Activated T-cell treated with anti-CD3 and anti-CD28 coated beads for 24 hours (primary cell): ENCODE measurements at places on chromosomes 4 and X.

GRCh38 chr4:111464251-111465045, 680.8 kb upstream of the FAM241A start:
- DNase-seq: no peak

DNA sequence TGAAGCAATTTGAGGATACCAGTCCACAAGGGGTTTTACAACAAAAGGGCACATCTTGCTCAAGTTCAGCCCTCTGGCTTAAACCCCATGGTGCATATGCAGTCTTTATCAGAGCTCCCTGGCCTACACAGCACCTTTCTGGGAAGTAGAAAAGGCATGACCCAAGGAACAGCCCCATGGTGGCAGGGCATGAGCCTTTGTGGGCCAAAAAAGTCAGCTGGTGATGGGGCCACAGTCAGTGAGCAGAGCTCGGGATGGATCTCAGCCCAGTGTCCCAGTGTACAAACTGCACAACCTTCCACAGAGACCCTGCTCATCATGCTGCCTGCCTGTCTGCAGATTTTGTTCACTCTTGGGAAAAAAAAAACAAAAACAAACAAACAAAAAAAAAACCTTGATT, 22.3 kb upstream of the TMEM165 start:
- DNase-seq: no peak

GRCh38 chr4:102543030-102543928, 42.1 kb downstream of the NFKB1 start:
- DNase-seq: no peak

DNA sequence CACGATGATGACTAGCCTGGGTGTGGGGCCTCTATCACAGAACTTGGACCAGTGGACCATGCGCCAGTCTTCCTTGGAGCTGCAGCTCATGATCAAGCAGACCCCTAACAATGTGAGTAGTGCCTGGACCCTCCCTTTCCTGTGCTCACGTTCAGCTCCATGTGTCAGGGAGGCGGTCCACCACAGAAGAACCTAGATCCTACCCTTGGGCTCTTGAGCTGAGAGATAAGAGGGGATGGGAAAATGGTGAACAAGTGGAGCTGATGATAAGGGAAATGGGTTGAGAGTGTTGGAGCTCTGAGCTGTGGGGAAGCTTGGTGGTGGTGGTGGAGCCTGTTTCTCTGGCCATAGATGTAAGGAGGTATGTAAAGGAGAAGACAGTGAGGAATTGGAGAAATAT, 13.1 kb downstream of the MED12 start:
- no peak for DNase-seq

- no peak for DNase-seq
Observed at GRCh38 chr4:41888687-41889074, 46.5 kb upstream of the TMEM33 start.

GRCh38 chrX:139924069-139924695, 8.7 kb downstream of the ATP11C start:
- no peak for DNase-seq

GRCh38 chr4:88893961-88894360, 163.0 kb downstream of the FAM13A start:
- DNase-seq: no peak

DNA sequence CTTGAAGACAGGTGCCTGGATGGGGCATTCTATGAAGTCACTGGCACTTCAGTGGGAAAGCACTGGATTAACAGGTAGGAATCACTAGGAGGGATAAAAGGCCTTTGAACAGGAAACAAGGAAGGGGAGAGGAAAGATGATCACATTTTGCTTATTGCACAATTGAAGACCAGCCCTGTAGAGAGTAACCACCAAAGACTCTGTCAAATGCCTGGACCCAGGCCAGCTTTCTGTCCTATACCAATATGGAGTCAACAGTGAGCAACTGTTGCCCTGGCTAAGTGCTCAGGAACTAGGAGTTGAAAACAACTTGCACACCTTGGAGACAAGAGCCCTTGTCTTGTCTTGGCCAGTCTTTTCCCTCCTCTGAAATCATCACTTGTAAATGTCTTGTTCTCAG, 14.1 kb upstream of the RTL3 start:
- DNase-seq: no peak

DNA sequence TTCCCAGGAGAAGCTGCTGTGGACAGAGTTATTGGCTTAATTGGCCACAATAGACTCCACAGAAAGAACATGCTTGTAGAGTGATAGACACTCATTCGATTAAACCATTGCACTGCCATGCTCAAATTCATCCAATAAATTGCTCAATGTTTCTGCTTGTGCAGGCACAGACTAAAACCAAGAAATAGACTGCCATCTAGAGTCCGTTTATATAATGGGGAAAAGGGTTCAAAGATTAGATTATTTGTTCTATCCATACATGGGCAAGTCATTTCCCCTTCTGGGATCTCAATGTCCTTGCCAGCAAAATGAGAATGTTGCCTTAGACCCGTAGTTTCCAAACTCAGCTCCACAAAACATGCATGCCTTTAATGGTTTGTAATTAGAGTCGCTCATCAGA, 8.7 kb downstream of the SMIM10 start:
- DNase-seq: no peak

- DNase-seq: no peak
Observed at GRCh38 chr4:58749206-58749605, 1639.0 kb upstream of the IGFBP7 start.

DNA sequence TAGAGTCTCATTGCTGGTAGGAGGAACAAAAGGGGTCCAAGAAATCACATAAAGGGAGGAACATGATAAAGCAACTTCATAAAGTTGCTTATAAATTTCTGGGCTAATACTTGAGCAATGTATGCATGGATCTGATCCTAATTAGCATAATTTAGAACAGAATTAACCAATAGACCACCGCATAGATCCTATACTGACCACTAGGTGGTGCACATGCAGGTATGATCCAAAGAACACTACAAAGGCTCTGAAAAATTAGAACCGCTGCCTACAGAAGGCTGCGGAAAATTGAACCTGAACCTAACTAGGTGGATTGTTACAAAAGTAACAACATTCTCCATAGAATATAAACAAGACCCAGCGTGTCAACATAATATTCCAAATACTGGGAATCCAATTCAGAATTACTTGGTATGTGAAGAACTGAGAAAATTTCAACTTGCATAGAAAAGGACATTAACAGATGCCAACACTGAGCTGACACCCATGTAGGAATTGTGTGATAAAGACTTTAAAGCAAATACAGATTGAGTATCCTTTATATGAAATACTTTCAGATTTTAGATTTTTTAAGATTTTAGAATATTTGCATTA, 23.3 kb downstream of the BRCC3 start:
- DNase-seq: peak; percentile 10

- no peak for DNase-seq
Observed at GRCh38 chrX:38347136-38347535, 5.3 kb upstream of the OTC start.

- DNase-seq: no peak
Observed at GRCh38 chrX:44843318-44843702, 511 bp upstream of the DUSP21 start.

DNA sequence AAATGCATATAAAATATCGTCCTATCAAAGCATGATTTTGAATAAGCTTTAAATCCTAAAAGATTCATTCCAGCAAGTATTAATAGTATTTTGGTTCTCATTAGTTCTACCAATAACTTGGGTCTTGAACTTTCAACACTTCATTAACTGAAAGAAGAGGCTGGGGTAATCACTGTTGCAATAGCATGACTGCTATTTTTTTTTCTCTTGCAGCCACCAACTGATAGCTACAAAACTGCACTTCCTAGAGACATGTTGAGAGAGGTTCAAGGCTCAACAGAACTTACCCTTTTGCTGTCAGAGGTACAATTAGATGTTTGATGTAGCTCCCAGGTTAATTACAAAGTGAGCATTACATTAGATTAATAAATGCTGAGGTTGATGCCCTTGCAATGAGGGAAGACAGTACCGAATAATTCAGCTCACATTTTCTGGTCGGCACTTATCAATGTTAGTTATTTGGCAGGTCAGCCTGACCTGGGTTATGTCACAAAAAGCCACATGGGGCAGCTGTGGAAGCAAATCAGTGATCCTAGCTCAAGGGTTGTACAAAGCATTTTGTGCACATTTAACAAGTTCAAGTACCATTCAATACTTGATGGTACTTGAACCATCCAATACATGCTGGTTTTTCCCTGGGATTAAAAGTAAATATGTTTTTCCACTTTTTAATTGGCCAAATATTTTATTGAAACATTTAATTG, 29.9 kb upstream of the TET2 start:
- no peak for DNase-seq

GRCh38 chrX:129565046-129565650, 25.1 kb downstream of the OCRL start:
- no peak for DNase-seq

GRCh38 chr4:129515356-129515755, 419.4 kb downstream of the C4orf33 start:
- no peak for DNase-seq
